ENCODE measurements at places on chromosomes 16 and 17. TPM values are rescaled to one million over a fixed set of nuclear protein-coding genes. Genes with fewer than 3 reads are reported as not detected.

The GPR139 gene
- total RNA-seq = 2.4 TPM

The GABARAPL2 gene
- total RNA-seq = 96.6 TPM

The ACSM2A gene
- total RNA-seq = not detected

The LRRC37B gene
- total RNA-seq = 91.7 TPM

The NOG gene
- 7.7 TPM for total RNA-seq

Data from frontal cortex (tissue), 4 donors.